Fibroblast of pulmonary artery (primary cell): ENCODE measurements at places on chromosomes 7 and 10.
A peak's percentile ranks its signal among the peaks of the same experiment; 100 is the strongest.

DNA sequence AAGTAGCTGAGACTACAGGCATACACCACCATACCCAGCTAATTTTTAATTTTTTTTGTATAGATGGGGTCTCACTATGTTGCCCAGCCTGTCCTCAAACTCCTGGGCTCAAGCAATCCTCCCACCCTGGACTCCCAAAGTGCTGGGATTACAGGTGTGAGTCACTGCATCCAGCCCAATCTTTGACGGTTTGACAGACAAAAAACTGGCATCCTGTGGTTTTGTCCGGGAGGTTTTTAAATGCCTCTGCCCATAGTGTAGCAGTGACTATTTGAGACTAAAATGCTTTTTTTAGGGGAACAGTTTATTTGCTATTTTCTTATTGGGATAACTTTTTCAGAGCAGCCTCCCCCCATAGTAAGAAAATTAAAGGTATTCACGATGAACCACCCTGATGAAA is 523.7 kb upstream of the GALNT17 start:
- DNase-seq, result no peak

- no peak for DNase-seq
Measured at GRCh38 chr10:110304394-110304779, 333 bp downstream of the SMNDC1 start.

GRCh38 chr10:31390804-31391203 is 71.8 kb downstream of the ZEB1 start:
- no peak for DNase-seq

- DNase-seq, result no peak
Measured at GRCh38 chr10:43210556-43210955, 56.3 kb downstream of the RASGEF1A start.

- DNase-seq, result no peak
Measured at GRCh38 chr7:8669501-8669851, 236.1 kb downstream of the NXPH1 start.

GRCh38 chr7:101957744-101958525 is 140.5 kb downstream of the CUX1 start:
- DNase-seq, result no peak

DNA sequence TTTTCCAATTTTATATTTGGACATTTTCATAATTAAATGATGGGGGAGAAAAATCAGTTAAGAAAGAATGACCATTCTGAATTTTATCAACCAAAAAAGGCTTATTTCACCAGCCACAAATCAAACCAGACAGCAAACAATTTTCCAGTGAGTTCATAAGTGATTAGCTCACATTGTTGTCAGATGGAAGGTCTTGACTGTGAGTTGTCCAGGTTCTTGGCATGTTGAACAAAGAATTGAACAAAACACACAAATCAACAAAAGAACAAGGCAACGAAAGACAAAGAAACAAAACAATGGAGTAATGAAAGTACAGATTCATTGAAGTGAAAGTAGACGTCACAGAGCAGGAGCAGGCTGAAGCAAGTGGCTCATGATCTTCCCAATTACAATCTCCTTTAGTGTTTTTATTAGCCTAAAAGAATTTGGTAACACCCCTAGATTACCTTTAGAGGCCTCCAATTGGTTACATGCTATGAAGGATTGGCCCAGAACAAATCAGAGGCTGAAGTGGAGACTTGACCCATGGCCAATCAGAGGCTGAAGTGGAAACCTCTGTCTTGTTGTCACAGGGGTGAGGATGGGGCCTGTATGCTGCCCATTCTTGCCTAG is 248.7 kb downstream of the NEBL start:
- DNase-seq, result no peak

GRCh38 chr7:108605559-108606201 is 36.0 kb downstream of the DNAJB9 start:
- no peak for DNase-seq

DNA sequence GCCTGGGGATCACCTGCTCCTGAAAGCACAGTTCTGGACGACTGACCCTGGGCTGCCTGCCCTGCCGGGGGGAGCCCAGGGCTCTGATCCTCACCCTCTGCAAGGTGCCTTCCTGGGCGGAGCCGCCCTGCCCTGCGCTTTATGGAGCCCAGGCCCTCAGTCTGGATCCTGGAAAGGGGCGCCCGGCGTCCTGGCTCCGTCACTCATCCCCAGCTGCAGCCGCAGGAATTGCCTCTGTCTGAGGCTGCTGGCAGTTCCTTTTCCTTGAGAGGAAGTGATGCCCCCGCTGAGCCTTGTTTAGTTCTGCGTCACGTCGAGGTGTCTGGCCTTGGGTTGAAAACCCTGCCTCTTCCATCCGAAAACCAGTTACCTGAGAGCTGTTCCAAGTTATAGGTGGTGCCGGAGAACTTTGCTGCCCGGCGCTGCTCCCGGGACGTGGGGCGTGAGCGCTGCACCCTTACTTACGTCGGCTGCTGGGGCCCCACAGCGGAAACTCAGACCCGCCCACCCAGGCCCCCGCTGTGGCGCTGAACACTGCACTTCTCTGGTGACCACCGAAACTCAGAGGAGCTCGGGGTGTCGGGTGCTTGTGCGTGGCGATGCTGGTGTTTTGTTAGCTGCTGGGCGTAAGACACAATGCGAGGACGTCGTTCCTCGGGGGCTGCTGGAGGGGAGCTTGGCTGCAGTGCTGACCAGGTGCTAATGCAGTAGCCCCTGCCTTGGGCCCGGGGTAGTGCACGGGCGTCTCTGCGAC is 5.4 kb downstream of the MAFK start:
- DNase-seq, result no peak

GRCh38 chr10:8036506-8037198 is 17.8 kb upstream of the GATA3 start:
- no peak for DNase-seq

- DNase-seq, result no peak
Measured at GRCh38 chr7:120156476-120156875, 116.5 kb upstream of the KCND2 start.

DNA sequence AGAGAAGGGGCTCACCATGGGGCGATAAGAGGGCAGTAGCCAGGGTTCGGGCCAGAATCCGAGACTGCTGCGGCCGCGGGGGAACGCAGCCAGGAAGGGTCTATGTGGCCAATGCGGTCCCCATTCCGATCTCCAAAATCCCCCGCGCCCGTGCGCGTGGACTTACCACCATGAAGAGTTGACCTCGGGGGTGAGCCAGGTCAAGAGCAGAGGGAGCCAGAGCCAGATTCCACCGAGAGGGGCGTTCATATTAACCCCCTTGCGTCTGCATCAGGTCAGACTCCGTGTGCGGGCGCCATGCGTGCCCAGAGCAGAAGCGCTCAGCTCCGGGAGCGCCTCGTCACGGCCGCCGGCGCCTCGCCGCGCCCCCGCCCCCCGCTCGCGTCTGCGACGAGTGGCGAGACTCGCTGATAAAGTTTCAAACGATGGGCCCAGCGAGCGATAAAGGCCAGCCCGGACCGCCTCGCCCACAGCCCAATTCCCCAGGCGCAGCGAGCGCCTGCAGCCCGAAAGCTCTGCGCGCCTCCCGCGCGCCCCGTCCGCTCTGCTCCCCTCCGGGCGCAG is at the start of gene WNT2:
Gene WNT2, minus strand, starts transcription at position 318 of the 564 bp plus-strand sequence. Its CDS starts 69 bp downstream, at position 249.
- peak; percentile 8 for DNase-seq

GRCh38 chr7:91565499-91566401 is 301.5 kb downstream of the FZD1 start:
- no peak for DNase-seq

DNA sequence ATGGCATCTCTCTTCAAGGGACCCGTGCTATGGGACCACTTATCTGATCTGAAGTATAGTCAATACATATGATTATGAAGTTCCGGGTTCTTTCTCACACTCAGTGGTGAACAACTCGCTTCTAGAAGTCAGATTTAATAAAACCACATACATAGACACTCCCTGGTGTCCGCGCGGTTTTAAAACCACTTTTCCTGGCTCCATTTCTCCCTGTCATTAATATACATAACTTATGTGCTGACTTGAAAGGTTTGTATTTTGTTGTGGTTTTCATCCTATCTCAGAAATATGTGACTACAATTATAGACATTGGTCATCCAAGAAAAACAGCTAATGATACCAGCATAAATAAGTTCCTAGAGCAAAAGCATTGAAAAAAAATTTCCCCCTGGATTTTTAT is 34.0 kb downstream of the SVIL start:
- DNase-seq, result no peak

- no peak for DNase-seq
Measured at GRCh38 chr7:85749696-85750453, 563.0 kb upstream of the SEMA3D start.

DNA sequence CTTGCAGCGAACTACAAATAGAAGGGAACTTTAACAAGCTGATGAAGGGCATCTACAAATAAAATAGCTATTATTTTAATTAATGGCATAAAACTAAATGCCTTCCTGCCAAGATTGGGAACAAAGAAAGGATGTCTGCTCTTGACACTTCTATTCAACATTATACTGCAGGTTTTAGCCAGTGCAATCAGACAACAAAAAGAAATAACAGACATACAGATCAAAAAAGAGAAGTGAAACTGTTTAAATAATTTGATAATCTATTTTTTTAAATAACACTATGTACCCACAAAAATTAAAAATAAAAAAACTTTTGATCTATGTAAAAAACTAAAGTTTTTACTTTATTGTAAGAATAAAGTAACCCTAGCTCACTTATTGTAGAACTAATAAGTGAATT is 22.4 kb upstream of the TLL2 start:
- no peak for DNase-seq

- no peak for DNase-seq
Measured at GRCh38 chr7:100888291-100888987, 1.1 kb downstream of the UFSP1 start.

GRCh38 chr7:89017695-89018094 is 222.2 kb upstream of the TEX47 start:
- no peak for DNase-seq

DNA sequence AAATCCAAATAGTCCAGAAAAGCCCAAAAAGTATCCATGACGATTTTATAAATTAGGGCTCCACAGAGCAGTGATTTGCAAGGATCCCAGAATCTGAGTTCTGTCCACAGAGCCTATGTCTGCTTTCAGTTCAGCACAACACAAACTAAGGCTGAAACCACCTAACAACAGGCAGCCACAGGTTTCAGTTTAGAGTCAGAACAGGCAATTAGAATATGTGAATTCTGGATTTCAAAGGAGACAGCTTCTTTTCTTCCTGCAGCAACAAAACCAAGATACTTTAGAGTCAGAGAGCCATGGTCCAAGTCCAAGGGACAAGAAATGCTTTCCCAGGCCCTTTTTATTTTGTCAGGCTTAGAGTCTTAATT is 23.6 kb downstream of the IFIT3 start:
- no peak for DNase-seq

GRCh38 chr10:123884351-123884906 is 7.2 kb downstream of the CPXM2 start:
- DNase-seq, result no peak

DNA sequence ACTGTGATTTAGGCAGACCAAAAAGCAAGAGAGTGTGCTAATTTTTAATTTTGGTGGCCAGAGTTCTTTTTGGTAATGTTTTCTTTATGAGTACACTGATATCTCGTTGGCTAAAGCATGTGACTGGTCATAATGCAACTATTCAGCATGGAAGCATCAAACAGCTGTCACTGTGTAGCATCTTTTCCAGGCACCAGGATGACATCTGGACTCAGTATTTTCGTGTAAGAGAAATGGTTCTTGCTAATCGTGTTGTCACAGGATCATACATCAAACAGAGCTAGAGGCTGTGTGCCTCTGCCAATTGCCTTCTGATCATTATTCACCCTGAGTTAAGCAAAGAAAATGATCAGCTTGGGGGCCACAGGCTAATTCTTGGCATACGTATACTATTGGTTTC is 118.9 kb downstream of the SND1 start:
- DNase-seq, result peak; percentile 35

DNA sequence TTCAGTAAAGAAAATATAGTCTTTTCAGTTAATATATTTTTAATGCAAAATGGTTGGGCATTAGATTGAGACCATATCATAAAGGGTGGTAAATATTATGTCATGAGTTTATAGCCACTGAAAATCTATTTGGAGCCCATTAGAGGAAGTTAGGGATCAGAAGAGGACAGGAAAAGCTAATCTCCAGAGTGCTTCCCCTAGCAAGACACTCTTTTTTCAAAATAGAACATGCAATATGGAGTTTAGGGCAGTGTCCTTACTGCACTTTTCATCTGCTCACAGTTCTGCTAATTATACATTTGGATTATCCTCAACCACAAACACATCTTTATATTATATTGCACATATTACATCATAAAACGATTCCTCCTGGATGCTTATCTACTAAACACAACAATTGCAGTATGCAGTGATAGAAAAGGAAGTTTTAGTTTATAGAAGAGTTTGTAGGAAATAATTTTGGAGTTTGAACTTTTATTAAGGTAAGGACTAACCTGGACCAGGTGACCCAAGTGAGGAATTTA is 159.8 kb downstream of the PHF14 start:
- DNase-seq, result no peak

GRCh38 chr7:3259711-3260400 is 41.2 kb upstream of the SDK1 start:
- DNase-seq, result peak; percentile 48

GRCh38 chr7:70616211-70616610 is 515.7 kb upstream of the GALNT17 start:
- DNase-seq, result no peak

DNA sequence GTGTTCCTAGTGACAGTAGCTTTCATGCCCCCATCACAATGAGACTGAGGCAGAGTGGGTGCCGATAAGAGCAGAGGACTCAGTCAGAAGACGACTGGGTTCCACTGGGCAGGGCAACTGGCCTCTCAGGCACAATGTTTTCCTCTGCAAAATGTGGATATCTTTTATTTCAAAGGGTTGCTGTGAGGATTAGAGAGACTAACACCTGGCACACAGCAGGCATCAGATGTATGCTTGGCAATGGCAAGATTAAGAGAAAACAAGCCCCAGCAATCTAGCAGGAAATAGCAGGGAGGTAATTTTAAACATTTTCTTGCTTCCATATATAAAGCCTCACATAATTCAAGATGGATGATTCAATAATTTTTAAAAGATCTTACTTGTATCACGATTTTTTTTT is 28.0 kb downstream of the SGMS1 start:
- no peak for DNase-seq

GRCh38 chr7:21326241-21326640 is 101.6 kb upstream of the SP4 start:
- DNase-seq, result no peak

- DNase-seq, result no peak
Measured at GRCh38 chr7:33630359-33630758, 275.0 kb upstream of the BMPER start.

DNA sequence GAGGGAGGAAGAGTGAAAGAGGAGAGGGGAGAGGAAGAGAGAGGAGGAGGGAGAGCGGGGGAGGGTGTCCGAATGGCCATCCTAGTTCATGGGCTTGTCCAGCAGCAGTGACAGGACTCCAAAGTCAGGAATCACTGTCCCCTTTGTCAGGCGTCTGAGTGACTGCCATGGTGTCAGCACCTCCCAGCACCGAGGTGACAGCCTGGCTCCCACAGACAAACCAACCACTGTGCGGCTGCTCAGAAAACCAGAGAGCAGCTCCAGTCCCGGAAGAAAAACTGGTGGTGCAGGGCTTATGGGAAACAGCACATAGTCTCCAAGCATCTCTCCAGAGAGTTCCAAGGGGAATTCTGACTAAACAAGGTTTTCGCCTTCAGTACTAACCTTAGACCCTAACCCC is 18.9 kb upstream of the FGFR2 start:
- DNase-seq, result no peak

GRCh38 chr7:40356871-40357709 is 222.3 kb downstream of the SUGCT start:
- DNase-seq, result peak; percentile 23

- DNase-seq, result peak; percentile 18
Measured at GRCh38 chr10:115001506-115002381, 63.7 kb downstream of the TRUB1 start.
